Uterus (tissue), 4 donors: ENCODE measurements at places on chromosomes 5 and 9. TPM values are rescaled to one million over a fixed set of nuclear protein-coding genes. Genes with fewer than 3 reads are reported as not detected.

Gene CATSPER3
- total RNA-seq, result not detected

Gene BAAT
- not detected for total RNA-seq

Gene TMEM215
- 0.55 TPM for total RNA-seq

Gene ADGRD2
- not detected for total RNA-seq

Gene ANKRA2
- total RNA-seq, result 29.4 TPM

Gene SPINK6
- not detected for total RNA-seq

Gene NMUR2
- not detected for total RNA-seq
